ENCODE measurements at places on chromosomes 6 and 20.

DNA sequence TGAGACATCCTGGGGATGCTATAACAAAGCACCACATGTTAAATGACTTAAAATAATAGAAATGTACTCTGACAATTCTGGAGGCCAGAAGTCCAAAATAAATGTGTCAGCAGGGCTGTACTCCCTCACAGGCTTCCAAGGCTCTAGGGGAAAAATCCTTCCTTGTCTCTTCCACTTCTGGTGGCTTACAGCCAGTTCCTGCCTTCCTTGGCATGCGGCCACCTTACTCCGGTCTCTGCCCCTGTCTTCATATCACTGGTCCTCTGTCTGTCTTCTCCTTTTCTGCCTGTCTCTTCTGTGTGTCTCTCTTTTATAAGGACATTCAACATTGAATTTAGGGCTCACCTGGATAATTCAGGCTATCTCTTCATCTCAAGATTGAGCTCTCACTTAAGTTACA, 155.3 kb upstream of the SYNCRIP start:
- DNase-seq, result no peak

- DNase-seq, result no peak
Measured at GRCh38 chr6:42637681-42638080, 73.9 kb downstream of the UBR2 start.

DNA sequence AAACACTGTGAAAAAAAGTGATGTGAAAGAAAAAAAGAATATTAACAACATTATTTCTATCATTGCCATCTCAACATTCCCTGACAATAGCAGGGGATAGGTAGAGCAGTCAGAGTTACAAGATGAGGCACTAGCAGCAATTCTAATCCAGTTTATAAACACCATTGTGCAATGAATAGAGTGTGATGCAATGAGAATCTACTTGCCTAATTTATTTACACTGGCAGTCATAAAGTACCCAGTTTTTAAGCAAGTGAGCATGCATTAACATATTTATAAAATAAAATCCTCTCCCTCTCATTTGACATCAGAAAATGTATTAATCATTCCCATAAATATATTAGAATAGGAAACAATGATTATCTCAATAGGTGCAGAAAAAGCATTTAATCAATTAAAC, 2.5 kb upstream of the MANEA start:
- no peak for DNase-seq

DNA sequence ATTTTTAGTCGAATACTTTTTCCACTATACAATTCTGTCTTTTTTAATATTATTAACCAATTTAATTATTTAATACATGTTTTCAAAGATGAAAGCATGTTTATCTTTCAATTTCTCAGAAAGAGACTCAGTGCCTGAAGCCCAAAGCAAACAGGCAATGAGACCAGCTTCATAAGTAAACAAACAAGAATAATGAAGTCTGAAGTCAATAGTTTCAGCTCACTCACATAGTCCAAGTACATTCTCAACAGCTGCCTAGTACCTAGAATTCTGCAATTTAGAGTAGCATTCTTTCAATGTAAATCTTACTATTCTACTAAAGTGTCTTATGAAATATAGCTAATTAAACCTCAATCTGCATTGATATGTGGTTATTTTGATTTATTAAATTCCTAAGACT, 626.5 kb upstream of the NRSN1 start:
- no peak for DNase-seq

DNA sequence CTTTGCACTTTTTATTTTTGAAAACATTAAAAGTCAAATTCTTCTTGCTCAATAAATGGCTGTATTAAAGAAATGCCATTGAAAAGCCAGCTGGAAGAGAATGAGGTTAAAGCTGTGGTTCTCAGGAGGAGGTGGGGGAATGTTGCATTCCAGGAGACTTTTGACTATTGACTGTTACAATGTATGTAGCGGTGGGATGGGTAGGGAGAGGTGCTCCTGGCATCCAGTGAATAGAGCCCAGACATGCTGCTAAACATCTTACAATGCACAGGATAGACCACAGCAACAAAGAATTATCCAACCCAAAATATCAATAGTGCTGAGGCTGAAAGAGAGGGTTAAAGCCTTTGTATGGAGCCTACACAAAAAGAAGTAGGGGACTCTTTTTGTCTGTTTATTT, 295.9 kb downstream of the NKAIN2 start:
- no peak for DNase-seq

DNA sequence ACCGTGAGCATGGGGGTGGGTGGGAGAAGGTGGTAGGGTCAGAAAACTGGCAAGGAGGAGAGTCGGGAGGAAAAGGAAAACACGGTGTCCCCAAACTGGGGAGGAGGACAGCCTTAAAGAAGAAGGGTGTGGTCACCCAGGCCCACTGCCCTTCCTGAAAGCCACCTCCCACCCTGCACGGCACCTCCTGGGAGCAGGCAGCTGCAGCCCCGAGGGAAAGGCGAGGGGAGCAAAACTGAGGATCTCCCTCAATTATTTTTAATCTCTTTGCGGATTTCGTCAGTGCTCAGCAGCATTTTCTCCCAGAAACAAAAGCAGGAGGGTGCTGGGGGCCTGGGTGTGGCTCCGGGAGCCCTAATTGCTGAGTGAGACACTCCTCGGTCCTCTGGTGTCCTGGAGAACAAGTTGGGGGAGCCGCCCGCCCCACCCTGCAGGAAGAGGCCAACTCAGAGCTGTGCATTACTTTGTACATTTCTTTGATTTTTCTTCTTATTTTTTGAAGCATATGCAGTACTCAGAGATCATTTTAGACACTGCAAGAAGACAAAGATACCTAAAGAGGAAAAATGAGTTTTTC, 56.4 kb downstream of the RIOK1 start:
- no peak for DNase-seq

- no peak for DNase-seq
Measured at GRCh38 chr6:137749696-137750211, 117.3 kb upstream of the TNFAIP3 start.

GRCh38 chr20:3237011-3237957, 1.7 kb downstream of the SLC4A11 start:
- DNase-seq, result no peak

- DNase-seq, result no peak
Measured at GRCh38 chr6:128719786-128720185, 163.2 kb upstream of the LAMA2 start.

- no peak for DNase-seq
Measured at GRCh38 chr20:62248890-62249560, 10.7 kb downstream of the OSBPL2 start.

DNA sequence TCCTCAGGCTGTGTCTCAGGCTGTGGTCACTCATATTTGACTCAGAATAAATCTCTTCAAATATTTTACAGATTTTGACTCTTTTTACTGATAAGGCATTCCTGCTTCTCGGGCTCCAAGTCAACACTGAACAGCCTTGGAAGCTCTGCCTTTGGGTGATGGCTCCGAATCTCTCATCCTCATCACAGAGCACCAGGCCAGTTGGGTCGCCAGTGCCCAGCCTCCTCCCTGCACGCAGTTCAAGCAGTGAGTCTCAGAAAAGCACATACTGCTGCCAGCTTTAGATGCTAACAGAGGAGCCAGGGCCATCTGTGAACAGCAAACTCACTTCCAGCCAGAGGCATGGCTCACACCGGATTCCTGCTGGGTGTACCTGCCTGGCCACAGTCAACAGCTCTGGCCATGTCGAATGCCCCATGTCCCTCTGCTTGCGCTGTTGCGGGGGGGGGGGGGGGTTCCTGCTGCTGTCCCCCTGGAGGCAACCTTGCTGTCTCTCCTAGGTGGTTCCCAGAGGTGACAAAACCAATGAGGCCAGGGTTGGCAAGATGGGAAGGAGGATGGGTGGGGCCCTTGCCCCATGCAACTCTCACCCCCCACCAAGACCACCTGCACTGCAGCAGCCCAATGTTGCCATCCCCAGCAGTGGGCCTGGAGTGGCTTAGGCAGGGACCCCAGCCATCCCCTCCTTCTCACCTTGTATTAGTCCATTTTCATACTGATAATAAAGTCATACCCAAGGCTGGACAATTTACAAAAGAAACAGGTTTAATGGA, 248.8 kb downstream of the ERMARD start:
- no peak for DNase-seq

DNA sequence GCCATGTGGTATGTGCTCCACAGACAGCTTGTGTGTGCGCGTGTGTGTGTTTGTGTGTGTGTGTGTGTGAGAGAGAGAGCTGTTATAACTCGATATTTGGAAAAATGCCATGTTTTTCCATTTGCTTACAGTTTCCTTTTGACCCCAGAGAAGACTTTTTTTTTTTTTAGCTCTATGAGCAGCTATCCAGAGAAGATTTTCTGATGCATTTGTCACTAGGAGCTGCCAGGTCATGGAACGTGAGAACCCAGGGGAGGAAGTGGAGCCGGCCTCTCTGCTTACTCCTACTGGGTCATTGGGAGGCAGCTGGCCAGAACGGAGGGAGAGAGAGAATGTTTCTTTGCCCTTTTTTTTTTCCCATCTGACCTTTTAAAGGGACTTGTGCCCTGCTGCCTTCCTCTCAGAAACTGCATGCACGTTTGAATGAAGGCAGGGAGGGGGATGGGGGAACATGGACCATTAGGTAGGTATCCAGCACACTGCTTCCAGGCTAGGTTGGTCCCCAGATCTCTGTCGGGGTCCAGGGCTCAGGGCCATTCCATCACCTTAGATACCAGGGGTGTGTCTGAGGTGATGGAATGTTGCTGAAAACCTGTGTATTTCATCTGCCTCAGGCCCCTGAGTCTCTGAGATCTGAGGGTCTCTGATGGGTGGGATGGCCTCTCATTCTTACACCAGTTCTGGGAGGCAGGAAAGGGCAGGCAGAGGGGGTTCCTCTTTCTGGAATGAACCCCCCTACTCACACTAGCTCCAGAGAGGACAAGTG, 11.2 kb upstream of the MRPS18A start:
- no peak for DNase-seq

DNA sequence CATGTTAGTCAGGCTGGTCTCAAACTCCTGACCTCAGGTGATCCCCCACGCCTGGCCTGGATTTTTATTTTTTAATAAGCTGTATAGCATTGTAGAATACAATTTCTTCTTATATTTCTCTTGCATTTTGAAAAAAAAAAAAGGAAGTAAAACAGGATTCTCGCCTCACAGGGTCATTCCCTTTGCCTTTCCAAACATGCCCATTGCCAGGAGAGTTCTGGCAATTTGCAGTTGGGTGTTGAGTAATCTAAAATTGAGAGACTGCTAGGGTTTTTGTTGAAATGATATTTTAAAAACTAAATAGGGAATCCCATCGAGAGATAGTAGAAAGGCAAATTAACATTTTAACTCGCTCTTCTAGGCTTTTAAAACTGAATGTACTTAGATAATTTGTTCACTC, 196.1 kb downstream of the JARID2 start:
- no peak for DNase-seq

GRCh38 chr20:9482180-9482579, 32.2 kb upstream of the LAMP5 start:
- no peak for DNase-seq

- DNase-seq, result no peak
Measured at GRCh38 chr6:161917645-161918044, 643.8 kb upstream of the AGPAT4 start.

Data from T-helper 2 cell treated with Interferon-gamma antibody and Interleukin-4, amounts not matched to agents 5 μg/mL and 100 μg/mL, for 36 hours (primary cell).